ENCODE measurements at places on chromosomes 11 and 22.

DNA sequence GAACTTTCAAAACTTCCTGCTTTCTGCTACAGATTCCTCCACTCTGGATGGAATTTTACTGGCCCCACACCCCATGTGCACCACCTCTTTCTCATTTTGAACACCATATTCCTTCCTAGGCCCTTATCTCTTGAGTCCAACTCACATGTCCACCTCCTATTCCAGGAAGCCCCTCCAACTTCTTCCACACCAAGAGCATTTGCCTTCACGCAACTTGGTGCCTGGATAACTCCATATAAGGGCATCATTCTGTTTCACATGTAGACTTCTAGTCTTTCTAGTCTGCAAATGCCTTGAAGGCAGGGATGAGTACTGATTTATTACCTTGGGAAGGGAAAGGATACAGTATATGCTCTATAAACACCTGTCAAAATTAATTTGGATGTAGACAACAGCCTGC is 17.5 kb downstream of the GAB2 start:
- no peak for DNase-seq

GRCh38 chr11:125322289-125322688 is 157.7 kb downstream of the PKNOX2 start:
- DNase-seq, result no peak

- DNase-seq, result peak; percentile 14
Measured at GRCh38 chr11:19242179-19242932, 1.6 kb upstream of the E2F8 start.

GRCh38 chr22:29463629-29464028 is 16.4 kb upstream of the NEFH start:
- no peak for DNase-seq

GRCh38 chr22:50705851-50706351 is 32.1 kb upstream of the ACR start:
- DNase-seq, result no peak

DNA sequence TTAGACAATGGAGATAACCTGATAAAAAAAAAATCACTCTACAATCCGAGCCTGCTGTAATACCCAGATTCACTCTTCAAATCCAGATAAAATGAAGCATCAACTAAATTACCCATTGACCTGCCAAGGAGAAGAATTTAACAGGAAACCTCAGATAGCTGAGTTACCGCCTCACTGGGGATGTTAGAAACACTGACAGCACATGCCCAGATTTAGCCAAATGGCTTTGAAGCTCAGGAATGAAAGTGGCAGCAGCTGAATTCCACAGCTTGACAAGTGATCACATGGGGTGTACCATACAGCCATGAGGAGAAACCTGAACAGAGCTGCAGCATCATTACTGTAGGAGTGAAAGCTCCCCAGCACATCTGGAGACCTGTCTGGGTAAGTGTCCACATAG is 807.6 kb downstream of the DLG2 start:
- DNase-seq, result no peak

DNA sequence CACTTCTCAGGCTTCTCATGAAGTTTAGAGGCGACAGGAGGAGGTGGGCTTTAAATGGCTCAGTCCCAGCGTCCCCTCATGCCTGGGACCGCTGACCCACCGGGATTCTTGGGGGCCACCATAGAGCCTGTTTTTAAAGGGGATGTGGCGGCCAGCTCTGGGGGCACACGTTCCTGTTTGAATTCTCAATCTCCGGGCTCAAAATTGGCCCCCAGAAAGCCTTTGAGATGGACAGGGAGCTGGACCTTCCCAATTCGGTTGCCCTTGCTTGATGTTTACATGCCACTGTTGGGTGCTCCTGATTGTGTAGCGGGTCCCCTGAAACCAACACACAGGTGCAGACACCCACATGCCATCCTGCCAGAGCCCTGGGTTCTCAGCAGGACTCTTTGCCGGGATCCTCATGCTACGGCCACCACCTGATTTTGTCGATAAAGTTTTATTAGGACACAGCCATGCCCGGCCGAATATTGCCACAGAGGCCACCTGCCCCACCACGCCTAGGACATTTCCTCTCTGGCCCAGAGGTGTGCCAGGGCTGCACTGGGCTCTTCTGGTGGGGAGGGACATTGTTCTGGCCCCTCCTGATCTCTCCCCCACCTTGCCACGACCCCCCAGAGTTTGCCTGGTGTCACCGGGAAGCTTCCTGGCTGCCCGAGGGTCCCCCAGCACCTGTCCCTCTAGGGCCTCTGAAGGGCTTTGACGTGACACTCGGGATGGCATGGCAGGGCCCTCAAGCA is 71.6 kb downstream of the KCNQ1 start:
- no peak for DNase-seq

DNA sequence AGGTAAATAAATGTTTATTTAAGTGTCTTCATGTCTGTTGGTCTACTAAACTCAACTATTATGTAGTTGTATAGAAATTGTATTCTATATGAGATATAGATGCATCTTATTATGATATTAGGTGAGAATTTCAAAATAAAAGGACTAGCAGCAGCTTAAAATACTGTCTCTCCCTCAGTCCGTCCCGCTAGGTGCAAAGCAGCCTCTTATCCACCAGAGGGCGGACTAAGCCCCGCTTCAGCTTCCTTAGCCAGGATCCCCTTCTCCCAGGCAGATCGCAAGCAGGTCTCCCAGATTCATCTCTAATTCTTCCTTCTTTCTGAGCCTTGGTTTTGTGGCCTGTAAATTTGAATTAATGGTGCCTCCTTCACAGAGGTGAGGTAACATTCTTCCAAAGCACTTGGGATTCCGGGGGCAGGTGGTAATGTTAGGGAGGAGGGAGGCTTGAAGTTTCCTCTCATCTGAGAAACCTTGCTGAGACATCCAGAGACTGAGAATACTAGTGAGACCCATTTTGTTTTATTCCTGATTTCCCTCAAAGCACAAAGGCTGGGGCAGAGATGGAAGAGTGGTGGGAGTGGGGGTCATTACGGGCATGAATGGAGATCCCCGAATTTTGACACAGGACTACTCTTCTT is 13.5 kb upstream of the INSC start:
- DNase-seq, result peak; percentile 74

GRCh38 chr22:29797351-29797750 is 30.2 kb downstream of the UQCR10 start:
- DNase-seq, result peak; percentile 72

- no peak for DNase-seq
Measured at GRCh38 chr22:27896245-27896644, 22.8 kb downstream of the PITPNB start.

- peak; percentile 58 for DNase-seq
Measured at GRCh38 chr11:83241291-83241946, 44.7 kb downstream of the CCDC90B start.

DNA sequence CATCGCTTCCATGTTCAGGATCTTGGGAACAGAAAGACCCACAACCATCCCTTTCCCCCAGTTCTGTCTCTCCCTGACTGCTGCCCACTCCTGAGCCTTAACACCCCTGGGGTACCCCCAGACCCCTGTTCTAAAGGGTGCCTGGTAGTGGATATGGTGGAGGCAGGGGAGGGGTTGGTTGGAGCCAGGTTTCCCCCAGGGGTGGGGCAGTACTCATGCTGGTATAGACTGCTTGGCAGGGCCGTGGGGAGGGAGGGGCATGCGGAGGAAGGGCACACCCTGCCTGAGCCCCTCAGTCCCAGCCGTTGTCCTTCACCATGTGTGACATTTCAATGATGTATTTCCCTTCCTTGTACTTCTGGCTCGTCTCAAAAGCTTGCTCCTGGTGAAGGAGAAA is 4.0 kb downstream of the YPEL4 start:
- DNase-seq, result no peak

DNA sequence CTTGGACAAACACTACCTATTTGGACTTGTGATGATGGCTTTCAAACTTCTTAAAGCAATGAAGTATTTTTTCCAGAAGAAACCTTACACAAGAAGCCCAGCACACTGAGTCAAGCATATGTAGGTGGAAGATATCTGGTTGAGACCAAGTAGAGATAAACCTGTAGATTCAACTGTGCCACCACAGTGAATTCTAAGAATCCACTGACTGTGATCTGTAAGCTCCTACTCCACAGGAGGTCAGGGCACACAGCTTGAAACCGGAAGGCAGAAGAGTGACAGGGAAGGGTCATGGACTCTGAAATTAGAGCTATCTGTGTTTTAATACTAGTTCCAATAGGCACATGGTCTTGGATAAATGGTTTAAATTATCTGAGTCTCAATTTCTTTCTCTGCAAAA is 404.5 kb downstream of the ETS1 start:
- DNase-seq, result no peak

GRCh38 chr22:33803371-33804282 is 116.6 kb downstream of the LARGE1 start:
- DNase-seq, result no peak

GRCh38 chr11:71211631-71212030 is 40.7 kb downstream of the SHANK2 start:
- no peak for DNase-seq

GRCh38 chr11:34905666-34906065 is 10.5 kb downstream of the APIP start:
- DNase-seq, result no peak

DNA sequence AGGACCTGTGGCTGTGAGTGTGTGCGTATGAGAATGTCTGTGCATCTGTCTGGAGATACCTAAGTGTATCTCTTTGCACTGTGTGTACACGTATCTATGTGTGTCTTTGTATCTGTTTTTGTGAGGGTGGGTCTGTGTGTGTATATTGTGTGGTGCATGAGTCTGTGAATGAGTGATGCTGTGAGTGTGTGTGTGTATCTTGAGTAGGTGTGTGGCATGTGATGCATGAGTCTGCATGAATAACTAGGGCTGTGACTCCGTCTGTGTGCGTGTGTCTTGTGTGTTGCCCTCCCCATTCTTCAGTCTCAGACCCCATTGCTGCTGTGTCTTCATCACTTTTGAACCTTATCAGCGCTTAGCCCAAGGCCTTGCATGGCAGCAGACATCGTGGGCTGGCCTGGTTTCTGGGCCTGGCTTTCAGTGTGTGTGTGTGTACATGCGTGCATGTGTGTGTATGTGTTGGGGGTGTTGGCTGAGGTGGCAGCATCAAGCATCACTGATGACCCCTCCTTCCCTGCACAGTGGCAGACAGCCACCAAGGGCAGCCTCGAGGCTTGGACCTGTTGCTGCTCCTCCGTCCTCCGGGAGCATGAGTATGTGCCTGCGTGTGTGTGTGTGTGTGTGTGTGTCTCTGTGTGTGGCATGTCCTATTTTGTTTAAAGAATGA is 1.4 kb downstream of the SGSM1 start:
- no peak for DNase-seq

DNA sequence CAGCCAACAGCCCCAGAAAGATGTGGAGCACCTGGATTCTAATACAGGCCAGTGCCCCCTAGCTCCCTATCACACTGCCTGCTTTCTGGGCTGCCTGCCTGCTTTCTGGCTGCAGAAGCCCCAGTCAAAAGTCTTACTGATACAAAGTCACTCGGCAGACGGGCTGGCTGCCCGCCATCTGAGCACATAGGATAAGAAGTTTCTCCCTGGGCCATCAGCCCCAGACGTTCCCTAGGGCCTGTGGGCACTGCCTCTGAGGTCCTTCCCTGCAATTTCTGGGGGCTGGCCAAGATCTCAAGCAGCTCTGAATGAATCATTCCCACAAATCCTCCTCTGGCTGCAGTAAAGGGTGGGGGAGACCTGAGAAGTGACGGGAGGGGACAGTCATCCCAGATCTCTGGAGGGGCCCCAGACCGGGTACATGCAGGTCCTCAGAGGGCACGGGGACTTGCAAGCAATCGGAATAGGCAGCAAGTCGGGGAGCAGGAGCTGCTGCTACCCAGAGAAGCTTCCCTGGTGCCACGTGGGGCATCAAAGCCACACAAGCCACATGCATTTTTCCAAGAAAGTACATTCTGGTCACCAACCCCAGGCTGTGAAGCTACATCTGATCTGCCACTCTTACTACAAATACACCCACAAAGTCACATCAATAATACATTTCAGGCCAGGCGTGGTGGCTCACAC is 4.7 kb downstream of the TPST2 start:
- peak; percentile 22 for DNase-seq

DNA sequence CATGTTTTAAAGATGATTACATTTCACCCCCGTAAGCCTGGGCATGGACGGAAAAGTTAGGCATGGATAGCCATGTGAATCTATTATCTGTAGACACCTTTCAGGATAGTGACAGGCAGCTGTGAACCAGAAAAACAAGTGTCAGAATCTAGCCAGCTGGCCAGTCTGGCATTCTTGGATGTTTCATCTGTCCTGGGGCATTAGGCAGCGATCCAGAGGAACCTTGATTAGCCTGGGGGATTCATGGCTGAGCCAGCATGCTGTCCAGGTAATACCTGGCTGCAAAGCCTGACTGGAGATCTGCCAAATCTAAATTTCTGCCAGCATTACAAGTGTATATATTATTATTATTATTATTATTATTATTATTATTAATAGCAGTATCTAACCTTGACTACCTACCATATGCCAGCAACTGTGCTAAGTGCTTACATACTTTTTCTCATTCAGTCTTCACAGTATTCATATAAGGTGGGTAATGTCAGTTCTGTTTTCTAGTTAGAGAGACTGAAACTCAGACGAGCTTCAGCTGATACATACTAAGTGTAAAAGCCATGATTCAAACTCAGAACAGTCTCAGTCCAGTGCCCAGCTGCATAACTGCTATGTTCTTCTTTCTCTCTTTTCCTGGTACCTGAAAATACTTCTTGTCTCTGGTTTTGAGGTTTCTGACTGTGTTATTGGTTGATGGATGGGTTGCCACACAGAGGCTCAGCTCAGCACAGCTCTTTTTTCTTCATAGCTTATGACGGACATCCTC is 12.8 kb downstream of the BMAL1 start:
- DNase-seq, result no peak

DNA sequence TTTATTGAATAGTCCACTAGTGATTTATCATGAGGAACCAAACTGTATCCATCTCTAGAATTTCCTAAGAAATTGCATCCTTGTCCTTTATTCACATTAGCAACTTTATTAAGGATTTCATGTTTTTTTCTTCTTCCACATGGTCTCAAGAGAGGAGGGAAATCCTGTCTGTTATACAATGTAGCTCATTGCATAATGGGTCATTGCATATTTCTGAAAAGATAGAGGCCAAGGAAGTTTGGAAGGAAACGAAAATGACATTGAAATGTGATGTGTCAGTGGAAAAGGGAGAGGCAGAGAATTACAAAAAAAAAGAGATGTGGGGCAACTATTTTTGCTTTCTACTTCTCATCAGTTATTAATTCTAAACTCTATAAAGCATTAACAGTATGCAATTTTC is 353.1 kb downstream of the METTL15 start:
- no peak for DNase-seq

DNA sequence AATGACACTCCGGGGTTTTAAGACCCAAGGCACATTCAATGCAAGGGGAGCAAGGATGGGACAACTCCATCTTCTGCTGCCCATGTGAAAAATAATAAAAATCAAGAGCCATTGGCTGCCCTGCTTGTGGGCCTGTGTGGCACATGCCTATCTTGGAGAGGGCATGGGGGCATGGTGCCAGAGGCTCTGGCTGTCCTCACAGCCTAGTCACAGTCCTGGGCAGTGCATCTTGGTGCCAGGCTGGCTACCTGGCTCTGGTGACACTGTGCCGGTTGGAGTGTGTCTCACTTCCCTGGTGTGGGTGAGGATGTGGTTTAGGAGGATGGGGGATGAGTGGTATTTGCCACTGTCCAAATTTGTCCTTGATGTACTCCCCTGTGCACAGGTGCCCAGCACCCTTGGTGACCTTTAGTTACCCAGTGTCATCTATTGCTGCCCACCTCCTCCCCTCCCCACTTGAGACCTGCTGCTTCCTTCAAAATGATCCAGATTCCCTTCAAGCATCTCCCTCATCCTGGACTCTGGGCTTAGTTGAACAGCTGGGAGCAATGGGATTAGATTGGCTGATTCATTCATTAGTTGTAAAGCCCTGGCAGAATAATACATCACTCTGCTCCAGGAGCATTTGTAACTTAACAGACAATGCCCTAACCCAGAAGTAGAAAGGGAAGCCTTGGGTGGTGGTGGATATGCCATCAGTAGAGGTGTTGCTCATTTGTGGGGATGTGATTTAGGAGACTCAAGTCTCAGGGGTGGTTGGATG is 4.6 kb downstream of the TMEM86A start:
- DNase-seq, result no peak
